ENCODE measurements at places on chromosomes 16 and 17.

- no peak for DNase-seq
These were observed 20.2 kb downstream of the SYCE1L start for GRCh38 chr16:77219437-77219836.

DNA sequence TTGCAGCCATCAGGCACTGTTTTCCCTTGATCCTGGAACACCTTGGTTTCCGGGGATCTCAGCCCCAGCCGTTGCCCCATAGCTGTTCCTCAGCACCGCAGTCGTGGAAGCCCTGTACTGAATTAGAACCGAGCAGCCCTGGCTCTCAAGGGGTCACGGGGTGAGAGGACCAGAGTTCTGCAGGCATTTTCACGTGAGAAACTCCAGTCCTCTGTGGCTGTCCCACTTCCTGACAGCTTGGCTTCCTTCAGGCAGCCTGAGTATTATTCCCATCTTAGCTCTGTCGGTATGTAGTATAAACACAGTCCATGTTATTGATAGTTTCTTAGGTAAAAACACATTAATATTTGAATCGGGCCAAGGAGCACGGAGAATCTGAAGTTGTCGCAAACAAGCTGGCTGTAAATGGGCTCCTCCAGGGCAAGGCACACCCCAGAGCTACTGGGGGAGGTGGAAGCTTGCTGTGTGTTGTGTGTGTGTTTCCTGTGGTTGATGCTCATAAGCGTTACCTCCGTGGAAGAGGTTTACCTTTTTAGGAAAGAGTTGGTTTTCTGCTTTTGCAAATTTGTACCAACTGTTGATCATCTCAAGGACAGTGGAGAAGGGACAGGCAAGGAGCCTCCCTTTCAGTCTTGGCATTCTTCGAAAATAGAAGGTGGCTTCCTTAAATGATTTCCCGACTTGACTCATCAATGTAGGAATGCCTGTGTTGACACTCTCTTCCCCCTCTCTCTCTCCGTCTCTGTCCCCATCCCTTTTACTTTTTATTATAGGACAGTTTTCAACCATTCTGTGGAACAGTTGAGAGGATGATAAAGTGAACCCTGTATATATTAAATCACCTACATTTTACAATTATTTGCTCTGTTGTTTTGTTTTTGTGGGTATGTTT is 208.9 kb upstream of the CHMP6 start:
- peak; percentile 50 for DNase-seq

- DNase-seq: no peak
These were observed 2.3 kb downstream of the RAB11FIP4 start for GRCh38 chr17:31393749-31394146.

- DNase-seq: no peak
These were observed 7.6 kb downstream of the LAT start for GRCh38 chr16:28992496-28992895.

DNA sequence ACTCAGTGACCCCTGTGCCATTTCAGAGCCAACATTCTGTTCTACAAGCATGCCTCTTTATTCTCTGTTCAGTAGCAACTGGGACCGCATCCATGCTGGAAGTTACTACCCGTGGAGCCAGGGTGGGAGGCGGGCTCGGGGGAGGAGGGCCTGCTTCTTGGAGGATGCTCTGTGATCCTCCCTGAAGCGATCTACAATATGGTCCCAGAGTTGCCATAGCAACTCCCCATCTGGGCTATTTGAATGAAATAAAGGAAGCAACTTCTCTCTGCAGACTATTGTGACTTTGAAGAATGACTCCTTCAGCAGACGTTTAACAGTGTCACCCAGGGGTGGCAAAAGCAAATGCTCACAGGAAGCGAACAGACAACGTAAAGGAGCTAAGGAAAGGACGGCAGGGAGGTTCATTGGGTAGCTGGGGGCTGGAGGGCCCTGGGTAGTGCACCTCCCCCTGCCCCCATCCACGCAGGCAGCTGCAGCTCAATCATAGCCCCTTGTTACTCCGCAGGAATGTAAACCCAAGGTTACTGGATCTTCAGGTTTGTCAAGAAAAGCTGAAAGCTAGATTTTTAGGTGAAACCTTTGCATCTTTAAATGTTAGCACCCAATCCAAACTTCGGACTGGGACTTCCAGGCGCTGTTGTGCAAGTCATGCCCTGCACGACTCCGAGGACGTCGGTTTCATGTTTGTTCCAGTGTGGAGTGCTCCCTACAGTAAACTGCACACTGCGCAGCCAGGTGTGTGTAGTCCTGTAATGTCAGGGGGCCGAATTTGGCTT is 51.1 kb upstream of the MEAK7 start:
- DNase-seq: no peak
